ENCODE measurements at places on chromosomes 16 and 17.

DNA sequence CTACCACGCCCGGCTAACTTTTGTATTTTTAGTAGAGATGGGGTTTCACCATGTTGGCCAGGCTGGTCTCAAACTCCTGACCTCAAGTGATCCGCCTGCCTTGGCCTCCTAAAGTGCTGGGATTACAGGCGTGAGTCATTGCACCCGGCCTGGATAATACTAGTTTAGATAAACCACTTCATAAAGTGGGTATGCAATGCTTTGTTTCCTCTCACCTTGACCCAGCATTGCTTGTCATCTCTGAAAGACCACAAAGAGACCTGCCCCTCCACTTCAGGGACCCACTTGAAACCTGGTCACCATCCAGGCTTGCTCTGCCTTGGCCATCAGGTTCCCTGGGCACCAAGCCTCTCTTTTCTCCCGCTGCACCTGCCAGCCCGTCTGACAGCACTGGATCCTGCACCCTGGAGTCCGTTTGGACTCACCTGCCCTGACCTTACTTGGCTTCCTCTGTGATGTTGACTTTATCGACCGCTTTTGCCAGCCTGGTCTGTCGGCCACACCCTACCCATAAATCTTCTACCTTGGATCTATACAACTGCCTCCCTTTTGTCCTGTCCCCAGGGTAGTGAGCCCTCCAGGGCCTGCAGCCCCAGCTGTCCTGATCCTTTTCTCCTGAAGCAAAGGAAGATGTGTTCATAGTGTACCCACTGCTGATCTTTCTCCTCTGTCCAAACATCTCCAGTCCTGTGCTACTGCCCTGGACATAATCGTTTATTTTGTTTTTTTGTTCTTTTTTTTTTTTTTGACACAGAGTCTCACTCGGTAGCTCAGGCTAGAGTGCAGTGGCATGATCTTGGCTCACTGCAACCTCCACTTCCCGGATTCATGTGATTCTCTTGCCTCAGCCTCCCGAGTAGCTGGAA, 12.7 kb upstream of the ZG16 start:
- DNase-seq, result no peak

DNA sequence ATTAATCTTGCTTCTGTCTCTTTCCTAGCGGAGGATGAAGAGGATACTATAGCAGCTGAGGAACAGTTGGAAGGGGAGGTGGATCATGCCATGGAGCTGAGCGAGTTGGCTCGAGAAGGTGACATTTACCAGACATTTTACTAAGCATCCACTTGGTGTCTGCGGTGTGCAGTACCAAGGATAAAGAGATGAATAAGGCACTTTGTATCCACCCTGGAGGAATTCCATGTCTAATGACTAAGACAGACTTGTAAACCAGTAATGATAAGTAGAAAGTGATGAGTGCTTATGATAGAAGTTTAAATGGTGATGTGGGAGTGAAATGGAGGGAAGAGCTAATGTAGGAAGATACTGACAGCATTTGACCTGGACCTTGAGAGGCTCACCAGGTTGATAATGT, 12.0 kb downstream of the SRCAP start:
- no peak for DNase-seq

DNA sequence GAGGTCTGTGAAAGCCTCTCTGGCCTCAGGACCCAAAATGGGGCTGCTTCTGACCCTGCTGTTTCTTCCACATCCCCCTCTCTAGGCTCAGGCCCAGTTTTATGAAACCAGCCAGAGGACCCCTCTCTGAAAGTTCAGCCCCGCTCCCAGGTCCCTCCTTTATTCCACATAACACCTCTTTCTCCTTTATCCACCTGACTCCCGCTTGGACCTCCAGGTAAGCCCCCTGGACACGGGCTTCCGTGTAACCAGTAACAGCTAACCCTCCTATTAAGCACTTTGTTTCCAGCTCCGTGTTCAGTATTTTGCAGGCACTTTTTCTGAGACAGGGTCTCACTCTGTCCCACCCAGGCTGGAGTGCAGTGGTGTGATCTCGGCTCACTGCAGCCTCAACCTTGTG, 37.4 kb downstream of the PSME3IP1 start:
- no peak for DNase-seq

GRCh38 chr17:75454193-75454592, 2.2 kb upstream of the TMEM94 start:
- no peak for DNase-seq
